ENCODE measurements at places on chromosomes 3 and 15.

- no peak for DNase-seq
Observed at GRCh38 chr3:195015021-195015420, 255.9 kb downstream of the XXYLT1 start.

- DNase-seq = no peak
Observed at GRCh38 chr3:41417574-41417973, 218.3 kb downstream of the CTNNB1 start.

DNA sequence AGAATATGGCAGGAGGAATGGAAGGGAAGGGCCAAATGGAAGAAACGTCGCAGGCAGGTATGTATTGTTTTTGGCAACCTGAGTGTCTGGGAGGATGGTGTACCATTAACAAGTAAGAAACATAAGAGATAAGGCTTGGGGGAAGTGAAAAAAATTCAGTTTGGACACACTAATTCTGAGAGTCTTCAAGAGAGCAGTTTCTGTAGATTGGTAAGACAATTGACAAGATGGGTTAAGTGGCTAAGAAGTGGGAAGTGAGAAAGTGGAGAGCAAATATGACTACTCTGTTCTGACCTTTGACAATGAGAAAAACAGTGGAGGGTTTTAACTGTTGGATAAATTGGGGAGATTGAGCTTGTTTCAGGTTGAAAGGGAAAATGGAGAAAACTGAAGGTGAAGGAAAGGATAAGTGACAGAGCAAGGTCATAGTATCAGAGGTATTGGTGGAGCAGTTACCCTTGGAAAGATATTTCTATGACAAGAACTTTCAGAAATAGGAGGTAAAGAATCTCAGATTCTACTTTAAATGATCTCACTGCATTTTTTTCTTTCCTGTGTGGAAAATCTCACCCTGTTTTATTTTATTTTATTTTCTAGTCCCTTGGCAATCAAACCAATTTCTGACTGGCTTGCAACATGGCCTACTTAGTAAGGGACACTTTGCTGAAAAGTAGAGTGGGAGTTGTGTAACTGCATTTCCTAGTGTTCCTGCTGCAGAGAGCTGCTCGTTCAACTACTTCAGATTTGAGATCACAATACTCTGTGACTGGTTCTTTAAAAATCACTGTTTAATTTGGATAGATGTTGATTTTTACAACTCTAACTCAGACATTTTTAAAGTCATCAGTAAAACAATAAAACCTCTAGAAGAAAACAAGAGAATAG is 23.1 kb upstream of the GABPB1 start:
- DNase-seq = peak; percentile 81

- DNase-seq = no peak
Observed at GRCh38 chr3:174116421-174116820, 718.9 kb downstream of the NLGN1 start.

GRCh38 chr15:64001148-64001547 is 45.1 kb downstream of the DAPK2 start:
- DNase-seq = no peak

- peak; percentile 56 for DNase-seq
Observed at GRCh38 chr3:150925751-150926201, 20.5 kb upstream of the MINDY4B start.

GRCh38 chr15:91542226-91542625 is 311.3 kb upstream of the SLCO3A1 start:
- no peak for DNase-seq

DNA sequence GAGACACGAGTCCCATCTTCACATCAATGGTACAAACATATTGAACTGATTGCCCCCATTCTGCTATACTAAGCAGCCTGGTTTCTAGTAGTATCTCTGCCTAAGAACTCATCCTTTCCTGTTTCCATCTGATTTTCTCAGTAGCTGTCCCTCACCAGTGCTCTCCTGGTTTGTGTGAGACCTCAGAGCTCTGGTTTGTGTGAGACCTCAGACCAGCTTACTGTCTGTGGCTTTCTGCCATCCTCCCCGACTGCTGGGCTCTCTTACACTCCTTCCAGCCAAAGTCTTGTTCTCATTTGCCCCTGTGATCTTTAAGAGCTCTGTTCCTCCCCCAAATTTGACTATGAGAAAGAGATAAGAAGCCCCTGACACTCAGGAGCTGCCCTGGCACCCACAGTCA is 41.1 kb upstream of the NEDD4 start:
- DNase-seq = no peak

DNA sequence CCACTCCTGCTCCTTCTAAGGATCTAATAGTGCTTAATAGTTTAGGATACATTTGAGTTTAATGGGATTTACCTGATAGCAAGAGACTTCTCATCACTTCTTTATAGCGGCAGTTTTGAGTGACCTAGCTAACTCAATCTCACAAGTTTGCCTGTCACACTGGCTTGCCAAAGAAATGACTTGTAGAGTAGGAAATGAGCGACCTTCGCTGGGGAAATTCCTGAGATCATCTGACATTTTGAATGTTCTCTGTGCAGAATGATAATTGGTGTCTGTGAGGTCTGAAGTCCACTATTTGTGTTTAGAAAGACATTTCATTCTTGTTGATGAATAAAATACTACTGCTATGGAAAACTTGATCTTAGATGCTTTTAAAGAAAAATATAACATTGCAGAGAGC is 30.3 kb downstream of the SUCLG2 start:
- DNase-seq = no peak
